DMS79 (cell line): ENCODE measurements at places on chromosomes 12 and 14.

- DNase-seq = no peak
These were observed 51.0 kb upstream of the FERMT2 start for GRCh38 chr14:53001787-53002378.

GRCh38 chr14:71136386-71137060 is 229.3 kb downstream of the PCNX1 start:
- no peak for DNase-seq

DNA sequence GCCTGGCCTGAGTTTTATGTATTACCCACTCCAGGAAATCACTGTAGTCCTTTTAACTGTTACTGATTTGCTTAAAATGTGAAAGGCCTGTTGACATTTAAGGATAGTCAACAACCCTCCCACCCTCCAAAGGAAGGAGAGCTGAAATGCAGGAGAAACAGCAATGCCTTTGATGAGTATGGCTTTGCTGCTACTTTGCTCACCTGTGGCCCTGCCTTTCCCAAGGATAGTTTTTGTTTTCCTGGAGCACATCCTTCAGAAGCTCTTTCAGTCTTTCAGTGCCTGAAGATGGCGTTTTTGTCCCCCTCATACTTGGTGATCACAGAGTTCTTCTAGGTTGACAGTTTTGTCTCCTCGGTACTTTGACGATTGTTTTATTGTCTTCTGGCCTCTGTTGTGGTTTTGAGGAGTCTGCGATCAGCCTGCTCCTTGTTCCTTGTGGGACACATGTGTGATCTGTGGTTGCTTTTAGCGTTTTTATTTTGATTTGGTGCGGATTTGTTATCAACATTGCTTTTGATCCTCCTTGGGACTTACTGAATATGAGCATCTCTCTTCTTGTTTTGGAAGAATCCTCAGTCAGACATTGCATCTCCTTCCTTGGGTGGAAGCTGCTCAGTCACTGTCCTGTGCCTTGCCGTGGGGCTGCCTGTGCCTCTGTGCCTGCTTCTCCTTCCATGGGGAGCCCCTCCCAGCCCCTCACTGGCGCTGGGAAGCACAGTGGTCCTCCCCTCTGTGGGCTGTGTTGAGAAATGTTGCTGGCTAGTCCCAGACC is 17.2 kb downstream of the PACS2 start:
- no peak for DNase-seq

- no peak for DNase-seq
These were observed 31.2 kb upstream of the OTOGL start for GRCh38 chr12:80068173-80068572.

DNA sequence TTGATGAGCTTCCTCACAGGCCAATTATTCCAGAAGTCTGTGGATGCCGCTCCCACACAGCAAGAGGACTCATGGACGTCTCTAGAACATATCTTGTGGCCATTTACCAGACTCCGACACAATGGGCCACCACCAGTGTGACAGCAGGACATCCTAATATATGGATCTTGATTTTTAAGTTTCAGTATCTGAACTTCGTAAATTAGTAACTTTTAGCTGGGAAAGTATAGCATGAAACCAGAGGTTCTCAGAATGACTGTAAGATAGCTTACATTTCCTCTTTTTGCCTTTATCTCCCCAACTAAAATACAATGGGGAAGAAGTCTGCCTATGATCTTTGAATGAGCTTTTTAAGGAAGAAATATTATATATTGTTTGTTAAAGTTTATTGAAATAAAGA is 87.0 kb downstream of the DNAI7 start:
- no peak for DNase-seq

DNA sequence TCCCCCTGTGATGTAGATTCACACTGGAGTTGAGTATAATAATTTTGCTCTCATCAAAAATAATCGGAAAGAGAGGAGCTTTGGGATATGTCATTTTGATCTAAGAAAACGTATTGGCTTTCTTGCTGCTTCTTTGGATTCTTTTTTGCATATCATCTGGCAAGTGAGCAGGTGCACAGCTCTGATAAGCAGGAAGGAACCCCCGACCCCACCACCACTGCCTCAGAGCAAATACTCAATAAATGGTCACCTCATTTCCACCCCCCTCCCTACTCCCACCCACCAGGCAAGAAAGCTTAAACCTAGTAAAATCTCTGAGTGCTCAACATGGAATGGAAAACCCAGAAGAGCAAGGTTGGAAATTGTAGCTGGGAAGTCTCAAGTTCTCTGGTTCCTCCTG is 49.4 kb downstream of the IFNG-AS1 start:
- DNase-seq = no peak
